BJ (cell line): ENCODE measurements at places on chromosomes 1 and 21.

DNA sequence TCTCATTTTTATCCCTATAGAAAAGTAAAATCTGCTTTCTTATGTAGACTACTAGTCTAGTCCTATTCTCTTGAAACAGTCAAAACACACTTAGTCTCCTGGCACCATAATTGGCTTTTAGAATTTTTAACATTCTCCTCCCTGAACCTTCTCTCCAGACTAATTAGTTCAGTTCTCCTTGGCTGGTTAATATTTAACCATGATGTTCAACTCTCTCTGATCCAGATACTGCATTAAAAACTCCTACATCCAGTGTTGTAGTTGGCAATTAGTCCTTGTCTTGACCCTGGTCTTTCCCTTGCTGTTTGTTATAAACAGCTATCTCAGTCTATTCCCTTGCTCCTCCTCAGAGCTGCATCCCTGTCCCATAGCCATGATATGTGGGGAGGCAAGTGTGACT is 422.9 kb upstream of the BEND5 start:
- no peak for DNase-seq

- no peak for DNase-seq
Observed at GRCh38 chr1:240608707-240609106, 3.2 kb downstream of the GREM2 start.

DNA sequence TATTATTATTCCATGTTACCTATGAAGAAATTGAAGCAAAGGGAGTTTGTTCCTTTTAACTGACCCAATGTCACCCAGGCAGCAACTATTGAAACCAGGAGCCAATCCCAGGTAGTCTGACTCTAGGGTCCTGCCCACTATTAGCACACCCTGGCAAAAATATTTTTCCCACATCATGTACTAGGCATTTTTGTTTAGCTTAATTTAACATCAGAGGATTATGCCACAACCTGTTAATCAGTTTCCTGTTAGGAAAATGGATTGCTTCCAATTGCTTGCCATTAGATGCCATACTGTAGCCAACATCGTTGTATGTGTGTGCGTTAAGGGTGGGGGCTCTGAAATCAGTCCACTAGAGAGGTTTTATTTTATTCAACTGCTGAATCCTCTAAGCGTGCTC is 281.1 kb downstream of the DNM3 start:
- no peak for DNase-seq

DNA sequence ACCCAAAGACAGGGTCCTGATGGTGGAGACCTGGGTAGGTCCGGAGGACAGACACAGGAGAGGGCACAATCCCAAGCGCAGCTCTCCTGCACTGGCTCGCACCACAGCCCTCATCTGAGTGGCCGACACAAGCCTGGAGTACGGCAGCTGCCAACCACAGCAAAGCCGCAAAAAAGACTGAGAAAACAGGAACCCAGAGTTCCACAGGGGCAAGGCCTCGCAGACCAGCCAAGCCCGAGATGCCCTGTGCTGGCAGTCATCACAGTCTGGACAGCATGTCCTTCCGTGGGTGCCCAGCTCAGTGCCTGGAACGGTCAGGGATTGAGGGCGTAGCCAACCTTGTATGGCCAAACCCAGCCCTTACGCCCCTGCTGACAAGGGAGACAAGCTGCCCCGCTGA is 11.4 kb downstream of the ZBTB48 start:
- no peak for DNase-seq

- no peak for DNase-seq
Observed at GRCh38 chr1:154767315-154768240, 102.5 kb downstream of the KCNN3 start.

DNA sequence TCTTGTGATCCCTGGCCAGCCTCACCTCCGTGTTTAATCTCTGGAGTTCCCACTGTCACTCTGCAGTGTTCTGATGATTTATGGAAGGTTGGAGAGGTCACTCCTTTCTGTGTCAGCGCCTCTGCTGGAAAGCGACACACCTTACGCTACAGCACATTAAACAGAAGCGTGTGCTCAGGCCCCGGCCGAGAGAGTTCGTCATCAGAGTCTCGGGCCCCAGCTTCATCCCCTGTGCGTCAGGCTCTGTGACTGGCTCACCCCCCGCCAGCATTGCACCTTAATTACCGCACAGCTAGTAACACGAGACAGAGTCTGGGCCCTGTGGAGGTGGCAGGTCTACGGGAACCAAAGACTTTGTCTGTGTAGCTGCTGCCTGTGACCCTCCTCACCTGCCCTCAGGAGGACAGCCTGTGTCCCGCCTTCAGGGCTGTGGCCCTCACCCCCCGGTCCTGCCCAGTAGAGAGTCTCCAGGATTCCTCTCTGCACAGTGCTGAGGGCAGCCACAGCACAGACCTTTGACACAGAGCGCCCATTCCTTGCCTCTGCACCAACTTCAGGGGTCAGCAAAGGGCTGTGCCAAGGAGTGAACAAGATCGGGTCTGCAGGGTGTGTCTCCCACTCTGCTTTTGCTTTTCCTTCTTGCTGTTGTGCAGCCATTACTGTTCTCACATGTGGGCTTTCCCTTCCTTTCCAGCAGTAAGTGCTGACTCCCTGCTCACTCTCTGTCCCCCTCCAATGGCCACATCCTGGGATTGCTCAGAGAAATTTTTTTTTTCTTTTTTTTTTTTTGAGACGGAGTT is 157.6 kb downstream of the PGBD5 start:
- no peak for DNase-seq

DNA sequence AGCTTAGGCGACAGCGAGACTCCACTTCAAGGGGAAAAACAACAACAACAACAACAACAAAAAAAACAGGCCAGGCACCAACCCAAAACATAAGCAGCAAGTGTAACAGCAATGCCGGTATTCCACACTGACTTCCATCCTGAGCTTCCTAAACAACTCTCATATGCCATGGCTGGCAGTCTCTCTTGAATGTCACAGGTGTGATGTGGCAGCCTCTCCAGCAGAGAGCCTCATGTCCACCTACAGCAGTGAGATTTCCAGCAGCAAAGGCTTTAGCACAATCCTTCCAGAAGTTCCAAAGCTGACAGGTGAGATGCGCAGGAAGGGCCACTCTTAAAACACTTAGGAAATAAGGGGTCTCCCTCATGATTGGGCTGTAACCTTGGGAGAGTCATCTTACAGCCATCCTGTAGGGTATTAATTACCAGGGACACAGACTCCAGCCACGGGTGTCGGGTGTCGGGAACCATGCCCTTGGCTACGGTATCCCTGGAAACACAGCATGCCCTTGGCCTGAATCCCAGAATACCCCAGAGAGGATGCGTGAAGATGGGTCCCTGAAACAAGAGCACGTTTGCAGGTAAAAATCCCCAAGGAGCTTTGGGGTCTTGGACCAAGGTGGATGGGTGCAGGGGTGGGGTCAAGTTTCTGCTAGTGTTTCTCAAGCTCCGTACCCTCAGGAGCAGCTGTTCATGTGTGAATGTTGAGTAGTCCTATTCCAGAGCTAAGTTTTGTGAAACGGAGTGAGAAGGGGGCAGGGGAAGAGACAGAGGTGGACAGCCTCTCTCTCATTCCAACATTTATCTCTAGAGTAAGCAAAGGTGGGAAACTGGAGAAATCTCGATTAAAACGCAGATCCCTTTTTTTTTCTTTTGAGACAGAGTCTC is 31.4 kb downstream of the CLSTN1 start:
- DNase-seq = no peak

- DNase-seq = no peak
Observed at GRCh38 chr1:17470021-17470799, 30.7 kb upstream of the RCC2 start.

- DNase-seq = no peak
Observed at GRCh38 chr21:41195311-41195710, 27.4 kb downstream of the BACE2 start.

DNA sequence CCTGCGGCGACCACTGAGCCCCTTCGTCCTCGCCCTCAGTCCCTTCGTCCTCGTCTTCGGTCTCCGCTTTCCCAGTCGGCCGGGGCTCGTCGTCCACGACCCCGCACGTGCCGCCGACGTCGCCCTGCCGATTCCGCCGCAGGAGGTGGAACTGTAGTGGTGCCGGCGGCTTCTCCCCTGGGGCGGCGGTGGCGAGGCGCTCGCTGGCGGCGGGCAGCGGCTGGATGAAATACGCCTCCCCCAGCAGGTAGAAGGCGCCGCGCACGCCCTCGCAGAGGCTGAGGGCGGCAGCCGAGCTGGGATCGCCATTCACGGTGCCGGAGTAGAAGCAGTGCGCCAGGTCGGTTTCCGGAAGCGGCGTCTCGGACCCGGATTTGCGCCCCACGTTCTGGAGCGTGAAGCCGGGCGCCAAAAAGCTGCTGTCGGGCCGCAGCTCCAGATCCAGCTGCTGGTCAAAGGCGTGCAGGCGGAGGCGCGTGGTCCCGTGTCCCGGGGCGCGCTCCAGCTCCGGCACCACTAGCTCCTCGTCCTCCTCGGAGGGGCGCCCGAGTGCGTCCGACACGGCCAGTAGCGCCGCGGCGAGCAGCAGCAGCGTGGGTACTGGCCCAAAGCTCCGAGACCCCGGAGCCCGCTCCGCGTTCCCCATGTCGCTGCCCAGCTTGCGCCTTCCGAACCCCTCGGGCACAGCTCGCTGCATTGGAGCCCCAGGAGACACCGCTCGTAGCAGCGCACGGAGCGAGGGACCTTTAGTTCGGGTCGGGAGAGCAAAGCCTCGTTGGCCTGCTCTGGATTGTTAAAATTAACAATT is 747 bp downstream of the ADAMTS1 start:
- DNase-seq = no peak

DNA sequence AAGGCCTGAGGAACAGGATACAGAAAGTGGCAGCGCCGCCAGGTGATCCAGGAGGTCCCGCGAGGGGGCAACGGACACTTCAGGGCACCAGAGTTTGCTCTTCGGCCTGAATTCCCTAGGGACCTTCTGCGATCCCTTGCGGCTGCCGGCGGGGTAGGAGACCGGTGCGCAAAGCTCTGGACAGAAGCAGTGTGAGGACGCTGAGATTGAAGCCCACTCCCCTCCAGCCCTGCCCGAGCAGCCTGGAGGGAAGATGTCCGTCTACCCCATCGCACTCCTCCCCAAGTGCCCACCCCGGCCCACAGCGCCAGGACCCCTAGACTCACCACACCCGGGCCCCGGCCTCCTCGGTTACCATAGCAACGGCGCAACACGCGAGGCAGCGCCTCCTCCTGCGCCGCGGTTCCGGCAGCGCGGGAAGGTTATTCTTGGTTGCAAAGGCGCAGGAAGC is at the start of gene ANKRD45:
Gene ANKRD45, minus strand, starts transcription at position 361 of the 451 bp plus-strand sequence. CDS start 10,433 bp downstream, outside the sequence.
- no peak for DNase-seq

DNA sequence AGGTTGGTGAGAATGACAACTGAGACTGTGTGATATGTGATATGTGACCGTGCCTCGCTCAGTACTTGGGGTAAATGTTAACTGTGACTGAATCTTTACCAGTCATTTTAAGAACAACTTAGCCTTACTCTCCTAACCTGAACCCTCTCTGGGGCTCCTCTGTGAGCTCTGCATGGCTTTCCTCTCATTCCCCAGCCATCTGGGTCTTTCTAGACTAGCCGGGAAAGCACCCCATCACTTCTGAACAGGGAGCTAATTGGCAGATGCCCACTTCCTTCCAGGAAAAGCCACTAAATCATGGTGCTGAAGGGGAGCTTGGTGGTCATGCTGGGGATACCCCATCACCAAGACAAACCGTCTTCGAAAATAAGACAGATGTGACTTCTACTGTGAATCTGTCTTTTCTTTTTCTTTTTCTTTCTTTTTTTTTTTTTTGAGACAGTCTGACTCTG is 16.5 kb upstream of the FOXO6 start:
- DNase-seq = no peak

- no peak for DNase-seq
Observed at GRCh38 chr1:160085686-160086455, 4.5 kb downstream of the KCNJ9 start.

- DNase-seq = no peak
Observed at GRCh38 chr21:28910280-28910887, 82.3 kb downstream of the LTN1 start.

DNA sequence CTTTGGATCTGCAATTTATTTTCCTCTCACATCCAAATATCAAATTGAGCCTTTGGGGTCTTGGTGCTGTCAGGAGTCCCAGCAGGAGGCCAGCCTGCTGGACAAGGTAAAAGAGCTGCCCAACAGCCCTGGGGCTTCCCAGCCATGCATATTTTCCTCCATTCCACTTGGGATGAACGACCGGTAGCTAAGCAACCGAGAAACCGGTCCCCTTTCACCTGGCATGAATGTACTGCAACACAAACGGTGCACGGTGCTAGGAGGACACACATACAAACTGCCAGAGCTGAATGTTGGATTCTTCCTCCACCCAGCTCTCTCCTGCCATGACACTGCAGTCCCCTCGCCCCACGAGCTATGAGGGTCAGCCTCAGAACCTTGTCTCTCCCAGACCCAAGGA is 42.7 kb downstream of the BCAR3 start:
- no peak for DNase-seq

GRCh38 chr1:17520473-17521319 is 18.8 kb upstream of the ARHGEF10L start:
- DNase-seq = no peak

DNA sequence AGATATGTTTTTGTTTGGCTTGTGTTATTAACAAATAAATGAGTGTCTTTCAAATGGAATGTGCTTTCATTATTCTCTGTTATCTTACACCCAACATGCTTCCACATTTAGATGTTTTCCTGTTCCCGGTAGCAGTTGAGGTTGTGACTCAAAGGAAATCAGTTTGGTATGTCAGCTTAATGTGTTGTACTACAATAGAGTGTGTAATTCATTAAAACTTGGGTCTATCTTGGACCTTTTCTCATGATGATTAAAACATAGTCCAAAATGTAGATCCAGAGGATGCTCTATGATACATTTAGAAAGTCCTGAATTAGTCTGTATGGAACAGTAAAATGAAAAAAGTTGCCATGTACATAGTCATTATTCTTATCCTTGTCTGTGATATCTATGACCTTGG is 26.7 kb downstream of the RTCA start:
- no peak for DNase-seq

DNA sequence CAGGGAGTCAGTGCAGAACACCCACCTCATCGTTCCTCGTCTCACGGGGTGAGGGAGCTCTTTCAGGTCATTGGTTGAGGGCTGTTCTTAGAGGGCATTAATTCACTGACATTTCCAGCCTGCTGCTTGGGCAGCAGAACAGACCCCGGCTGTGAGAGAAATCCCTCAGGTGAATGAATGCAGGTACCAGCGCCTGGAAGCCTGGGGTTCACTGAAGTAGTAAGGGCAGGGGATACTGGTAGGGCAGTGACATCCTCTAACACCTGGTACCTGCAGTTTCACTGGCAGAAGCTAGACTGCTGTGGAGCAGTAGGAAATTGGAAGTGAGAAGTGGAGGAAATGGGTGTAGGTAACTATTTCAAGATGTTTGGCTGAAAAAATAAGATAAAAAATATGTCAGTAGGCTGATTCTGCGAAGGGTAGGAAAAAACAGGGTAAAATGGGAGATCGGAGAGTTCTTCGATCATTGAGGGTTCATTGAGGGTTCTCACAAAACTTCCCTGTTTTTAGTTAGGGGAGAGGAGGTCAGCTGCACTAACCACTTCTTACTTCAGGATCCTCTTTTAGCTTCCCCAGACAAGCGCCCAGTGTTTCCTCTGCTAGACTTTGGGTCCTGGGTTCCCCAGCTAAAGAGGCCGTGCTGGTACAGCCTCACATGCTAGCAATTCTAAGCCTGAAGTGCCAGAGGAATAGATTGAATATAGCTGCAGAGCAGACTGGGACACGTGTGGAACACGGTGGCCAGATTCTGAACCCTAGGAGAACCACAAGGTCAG is 55.2 kb downstream of the RNF220 start:
- no peak for DNase-seq
